ENCODE measurements at places on chromosomes 11 and 22.

- no peak for DNase-seq
These were observed 643 bp downstream of the CEND1 start for GRCh38 chr11:788953-789940.

- no peak for DNase-seq
These were observed 307 bp upstream of the MRPL16 start for GRCh38 chr11:59810911-59811259.

GRCh38 chr11:19922689-19923035 lies 210.0 kb downstream of the NAV2 start:
- no peak for DNase-seq

- DNase-seq = no peak
These were observed 180.0 kb downstream of the BRD1 start for GRCh38 chr22:49647627-49648026.

DNA sequence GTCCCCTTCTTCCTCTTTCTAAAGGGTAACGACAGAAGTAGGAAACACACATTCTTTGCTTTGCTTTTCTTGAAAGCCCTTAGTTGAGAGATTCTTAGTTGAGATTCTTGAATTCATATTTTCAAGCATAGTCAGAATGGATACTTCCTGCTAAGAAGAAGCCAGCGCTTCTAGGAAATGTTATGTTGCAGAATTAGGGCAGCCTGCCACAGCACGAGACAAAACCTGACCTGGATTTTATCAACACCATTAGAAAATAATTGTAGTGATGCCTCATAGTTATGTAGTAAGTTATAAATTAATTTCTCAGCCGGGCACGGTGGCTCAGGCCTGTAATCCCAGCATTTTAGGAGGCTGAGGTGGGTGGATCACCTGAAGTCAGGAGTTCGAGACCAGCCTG lies 37.9 kb upstream of the NUP160 start:
- DNase-seq = no peak

GRCh38 chr11:130070846-130071200 lies 1.1 kb downstream of the APLP2 start:
- DNase-seq = no peak

DNA sequence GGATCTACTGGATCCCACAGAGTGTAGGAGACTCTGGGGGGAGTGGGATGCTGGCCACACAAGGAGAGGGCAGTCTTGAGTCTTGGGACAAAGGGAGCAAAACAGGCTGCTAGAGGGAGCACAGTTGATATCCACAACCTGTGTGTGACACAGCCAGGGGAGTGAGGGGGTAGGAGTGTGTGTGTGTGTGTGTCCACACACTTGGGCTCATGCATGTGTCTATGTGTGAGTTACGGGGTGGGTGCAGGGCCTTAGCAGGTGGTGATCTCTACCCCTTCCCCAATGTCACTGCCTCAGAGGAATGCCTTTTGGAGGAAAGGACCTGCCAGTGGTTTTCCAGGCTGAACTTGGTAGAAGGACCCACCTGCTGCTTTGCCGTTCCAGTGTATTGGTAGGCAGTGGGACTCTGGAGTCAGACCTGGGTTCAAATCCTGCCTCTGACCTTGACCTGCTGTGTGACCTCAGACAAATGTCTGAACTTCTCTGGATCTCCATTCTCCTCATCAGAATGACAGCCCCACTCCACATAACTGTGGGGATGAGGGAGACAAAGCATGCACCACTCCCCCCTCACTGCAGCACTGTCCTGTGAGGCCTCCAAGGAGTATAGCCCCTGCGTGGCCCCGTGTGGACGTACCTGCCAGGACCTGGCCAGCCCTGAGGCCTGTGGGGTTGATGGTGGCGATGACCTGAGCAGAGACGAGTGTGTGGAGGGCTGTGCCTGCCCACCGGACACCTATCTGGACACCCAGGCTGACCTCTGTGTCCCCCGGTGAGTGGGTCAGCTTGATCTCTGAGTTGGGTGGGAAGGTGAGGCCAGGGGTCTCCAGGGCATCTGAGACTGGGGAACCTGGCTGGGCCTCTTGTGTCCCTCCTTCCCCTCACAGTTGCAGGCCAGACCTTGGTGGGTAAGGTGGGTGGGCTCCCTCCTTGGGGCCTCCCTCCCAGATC lies 27.4 kb downstream of the OTOG start:
- no peak for DNase-seq

DNA sequence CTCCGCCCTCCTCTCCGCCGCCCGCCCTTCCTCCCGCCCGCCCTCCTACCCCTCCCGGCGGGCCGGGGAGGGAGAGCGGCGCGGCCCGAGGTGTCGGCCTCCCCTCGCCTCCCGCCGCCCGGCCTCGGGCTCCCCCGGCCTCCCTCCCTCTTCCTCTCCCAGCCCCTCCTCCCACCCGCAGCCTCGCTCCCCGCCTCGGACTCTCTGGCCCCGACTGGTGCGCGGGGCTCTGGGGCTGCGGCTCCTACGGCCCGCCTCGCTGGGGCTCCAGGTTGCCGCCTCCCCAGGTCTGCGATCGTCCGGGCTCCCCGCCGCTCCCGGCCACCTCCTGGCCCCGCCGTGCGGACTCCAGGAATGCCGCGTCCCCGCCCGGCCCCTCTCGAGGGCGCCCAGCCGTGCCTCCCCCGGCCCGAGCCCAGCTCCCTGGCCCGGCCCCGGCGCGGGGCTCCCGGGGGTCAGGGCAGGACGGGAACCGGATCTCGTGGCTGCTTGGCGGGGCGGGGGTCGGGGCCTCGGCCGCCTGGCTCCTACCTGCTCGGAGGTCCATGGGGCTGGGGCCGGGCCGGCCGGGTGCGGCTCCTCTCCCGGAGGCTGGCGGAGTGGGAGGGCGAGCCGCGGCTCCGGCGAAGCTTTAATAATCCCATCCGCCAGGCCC lies at the start of gene CLCF1:
TSS of gene CLCF1 (minus strand) at position 606 of the 655 bp plus-strand sequence. CDS start at position 547, 59 bp downstream.
- no peak for DNase-seq

- DNase-seq = no peak
These were observed 26.6 kb downstream of the EMID1 start for GRCh38 chr22:29231971-29232959.

GRCh38 chr11:11946878-11947277 lies 61.5 kb downstream of the DKK3 start:
- no peak for DNase-seq

DNA sequence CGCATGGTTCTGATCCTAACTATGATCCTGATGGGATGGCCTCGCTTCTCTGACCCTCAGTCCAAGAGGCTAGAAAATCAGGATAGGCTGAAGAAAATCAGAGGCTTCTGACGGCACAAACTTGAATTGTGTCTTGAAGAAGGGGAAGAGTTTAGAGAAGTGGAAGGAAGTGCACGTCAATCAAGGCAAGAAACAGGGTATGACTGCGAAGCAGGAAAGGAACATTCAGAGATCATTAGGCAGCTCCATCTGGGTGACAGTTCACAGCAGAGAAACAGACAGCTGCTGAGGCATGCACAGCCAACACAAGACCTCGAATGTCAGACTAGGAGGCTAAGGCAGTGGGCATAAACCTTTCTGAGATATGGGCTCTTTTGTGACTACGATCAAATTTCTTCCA lies 29.3 kb downstream of the CLPB start:
- no peak for DNase-seq

GRCh38 chr11:66017321-66017720 lies 5.5 kb downstream of the CST6 start:
- DNase-seq = no peak

DNA sequence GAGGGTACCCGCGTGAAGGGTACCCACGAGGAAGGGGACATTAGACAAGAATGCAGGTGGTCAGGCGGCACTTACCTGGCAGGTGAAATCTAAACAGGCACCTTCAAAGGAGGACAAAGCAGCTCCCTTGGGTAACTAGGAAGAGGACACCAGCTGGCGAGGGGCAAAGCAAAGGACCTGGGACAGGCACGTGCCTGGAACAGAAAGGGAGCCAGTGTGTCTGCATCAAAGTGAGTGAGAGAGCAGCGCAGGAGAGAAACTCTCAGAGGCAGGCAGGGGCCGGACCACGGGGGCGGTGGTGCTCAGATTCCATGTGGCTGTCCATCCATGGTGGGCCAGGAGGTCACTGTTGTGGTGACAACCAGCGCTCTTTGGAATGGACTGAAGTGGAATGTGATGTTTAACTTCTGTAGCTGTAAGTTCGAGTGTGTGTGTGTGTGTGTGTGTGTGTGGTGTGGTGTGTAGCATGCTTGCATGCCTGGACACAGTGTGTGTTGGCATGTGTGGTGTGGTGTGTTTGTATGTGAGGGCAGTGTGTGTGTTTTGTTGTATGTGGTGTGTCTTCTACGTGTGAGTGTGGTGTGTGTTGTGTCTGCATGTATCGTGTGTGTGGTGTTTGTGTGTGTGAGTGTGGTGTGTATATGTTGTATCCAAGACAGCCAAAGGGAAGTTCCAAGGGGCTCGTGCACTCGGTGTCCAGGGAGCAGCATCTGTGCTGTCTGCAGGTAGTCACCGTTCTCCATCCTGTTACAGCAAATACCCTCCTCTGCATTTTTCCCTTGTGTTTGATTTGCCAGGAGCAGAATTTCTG lies 86.4 kb downstream of the CDKN1C start:
- DNase-seq = no peak

GRCh38 chr11:120398132-120398531 lies 61.9 kb downstream of the ARHGEF12 start:
- DNase-seq = no peak

DNA sequence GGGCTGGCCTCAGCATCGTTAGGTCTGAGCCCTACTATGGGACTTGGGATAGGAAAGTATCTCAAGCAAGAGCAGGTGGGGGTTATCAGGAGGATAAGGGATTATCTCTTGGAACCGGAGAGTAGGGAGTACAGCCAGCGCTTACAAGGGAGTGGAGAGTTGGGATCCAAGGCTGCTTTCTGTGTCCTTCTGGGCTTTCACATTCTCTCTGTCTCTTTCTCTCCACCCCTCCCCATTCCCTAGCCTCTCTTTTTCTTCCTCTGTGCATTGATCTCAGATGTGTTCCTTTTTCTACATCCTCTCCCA lies 170.2 kb downstream of the BUD13 start:
- no peak for DNase-seq

DNA sequence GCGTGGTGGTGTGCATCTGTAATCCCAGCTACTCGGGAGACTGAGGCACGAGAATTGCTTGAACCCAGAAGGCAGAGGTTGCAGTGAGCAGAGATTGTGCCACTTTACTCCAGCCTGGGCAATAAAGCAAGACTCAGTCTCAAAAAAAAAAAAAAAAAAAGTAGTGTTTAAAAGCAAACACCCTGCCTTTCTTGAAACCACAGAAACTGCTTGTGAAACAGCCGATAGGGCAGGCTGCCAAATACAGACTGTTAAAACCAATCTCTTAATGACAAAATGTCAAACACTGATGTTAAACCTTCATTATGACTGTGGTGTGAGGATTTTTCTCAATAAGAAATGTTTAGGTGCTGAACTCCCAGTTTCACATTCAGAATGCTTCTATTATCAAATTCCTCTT lies 27.3 kb downstream of the MARK2 start:
- DNase-seq = no peak

GRCh38 chr11:45365961-45366618 lies 79.9 kb upstream of the SYT13 start:
- DNase-seq = no peak

DNA sequence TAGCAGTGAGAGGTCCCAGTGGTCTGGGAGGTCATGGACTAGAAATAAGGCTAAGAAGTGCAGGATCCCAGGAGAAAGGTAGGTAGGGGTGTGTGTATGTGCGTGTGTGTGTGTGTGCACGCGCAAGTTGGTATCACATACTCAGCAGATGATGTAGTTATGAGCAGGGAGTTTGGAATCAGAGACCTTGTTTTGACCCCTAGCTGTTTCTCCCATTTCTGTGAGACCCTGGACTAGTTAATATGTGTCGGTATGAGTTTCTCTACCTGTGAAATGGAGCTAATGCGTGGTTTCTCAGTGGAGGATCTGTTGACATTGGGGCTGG lies 1.3 kb downstream of the SERPING1 start:
- no peak for DNase-seq

GRCh38 chr11:93770160-93770559 lies 13.9 kb upstream of the MED17 start:
- DNase-seq = no peak

DNA sequence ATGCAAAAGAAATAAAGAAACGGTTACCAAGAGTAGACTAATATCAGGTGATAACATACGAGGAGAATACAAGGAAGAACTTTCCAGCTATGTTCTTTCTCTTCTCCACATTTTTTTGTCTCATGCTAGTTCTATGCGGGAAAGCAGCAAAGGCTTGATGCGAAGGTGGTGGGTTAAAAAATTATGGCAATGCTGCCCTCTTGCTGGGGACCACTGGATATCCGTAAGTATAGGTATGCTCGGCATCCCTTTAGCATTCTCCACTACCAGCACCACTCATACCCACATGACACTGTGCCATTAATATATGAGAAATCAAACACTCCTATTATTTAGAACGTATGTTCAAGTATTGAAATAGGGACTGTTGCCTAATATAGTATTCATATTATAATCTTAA lies 776.4 kb downstream of the LRRC4C start:
- no peak for DNase-seq

DNA sequence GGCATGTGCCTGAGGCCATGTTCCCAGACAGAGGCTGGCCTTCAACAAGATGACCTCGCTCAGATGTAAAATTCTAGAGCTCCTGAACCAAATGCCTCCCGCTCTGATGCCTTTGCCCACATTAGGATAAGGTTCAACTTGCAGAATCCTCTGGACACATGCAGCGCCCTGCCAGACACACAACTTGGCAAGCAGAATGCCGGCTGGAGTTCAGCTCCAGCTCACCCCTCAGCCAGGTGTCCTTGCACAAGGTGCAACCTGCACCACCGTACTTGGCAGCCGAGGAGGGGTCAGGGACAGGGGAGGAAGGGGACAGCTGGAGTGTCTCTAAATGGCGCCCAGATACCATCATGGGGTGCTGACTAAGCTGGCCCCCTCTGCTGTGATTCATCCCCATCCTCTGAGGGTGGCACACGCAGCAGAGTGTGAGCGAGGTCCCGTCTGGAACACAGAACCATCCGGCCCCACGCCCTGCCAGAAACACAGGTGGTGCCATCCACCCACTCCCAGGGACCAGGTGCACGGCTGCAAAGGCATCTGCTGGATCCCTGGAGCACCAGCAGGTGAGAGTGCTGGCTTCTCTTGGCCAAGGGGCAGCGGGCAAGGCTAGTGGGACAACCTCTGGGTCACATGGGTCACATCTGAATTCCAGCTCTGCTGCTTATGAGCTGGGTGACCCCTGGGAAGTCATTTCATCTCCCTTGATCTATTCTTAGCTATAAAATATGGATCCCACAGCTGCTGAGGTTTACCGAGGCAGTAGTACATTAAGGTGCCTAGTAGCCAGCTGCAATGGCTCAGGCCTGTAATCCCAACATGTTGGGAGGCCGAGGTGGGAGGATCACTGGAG lies 12.8 kb downstream of the ZMAT5 start:
- no peak for DNase-seq

Data from HS-27A (cell line).